SW 1271 (cell line): ENCODE measurements at places on chromosomes 7 and 10.
A peak's percentile ranks its signal among the peaks of the same experiment; 100 is the strongest.

- DNase-seq = no peak
These were observed 254.4 kb upstream of the KLF14 start for GRCh38 chr7:130988443-130988842.

DNA sequence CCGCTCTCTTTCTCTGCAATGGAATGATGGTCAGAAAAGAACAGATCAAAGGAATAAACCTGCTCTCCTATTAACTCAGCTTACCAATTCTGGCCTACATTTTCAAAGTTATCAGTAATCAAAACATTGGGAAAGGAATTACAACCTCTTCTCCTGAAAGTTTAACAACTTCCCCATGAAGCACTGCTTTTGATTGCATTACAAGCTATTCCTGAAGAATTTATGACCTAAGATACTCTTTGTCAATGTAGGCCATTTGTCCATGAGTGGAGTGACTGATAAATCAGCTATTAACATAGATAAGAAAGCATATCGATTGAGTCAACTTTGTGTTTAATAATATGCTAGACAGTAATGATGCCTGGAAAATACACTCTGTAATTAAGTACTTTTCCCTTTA lies 271.7 kb upstream of the C7orf33 start:
- no peak for DNase-seq

GRCh38 chr7:64099656-64100531 lies 54.7 kb downstream of the ZNF727 start:
- DNase-seq = no peak

- no peak for DNase-seq
These were observed 167.3 kb downstream of the MAGI2 start for GRCh38 chr7:79286181-79286580.

DNA sequence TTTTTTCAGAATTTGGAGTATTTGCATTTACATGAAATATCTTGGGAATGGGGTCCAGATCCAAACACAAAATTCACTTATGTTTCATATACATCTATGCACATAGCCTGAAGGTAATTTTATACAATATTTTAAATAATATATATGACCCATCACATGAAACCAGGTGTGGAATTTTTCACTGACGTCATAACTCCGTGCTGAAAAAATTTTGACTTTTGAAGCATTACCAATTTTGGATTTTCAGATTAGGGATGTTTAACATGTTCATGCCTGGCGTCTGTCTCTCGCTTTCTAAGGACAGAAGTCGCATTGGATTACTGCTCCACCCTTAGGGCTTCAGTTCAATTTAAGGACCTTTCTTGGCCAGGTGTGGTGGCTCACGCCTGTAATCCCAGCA lies 349.5 kb upstream of the PLXDC2 start:
- DNase-seq = no peak

DNA sequence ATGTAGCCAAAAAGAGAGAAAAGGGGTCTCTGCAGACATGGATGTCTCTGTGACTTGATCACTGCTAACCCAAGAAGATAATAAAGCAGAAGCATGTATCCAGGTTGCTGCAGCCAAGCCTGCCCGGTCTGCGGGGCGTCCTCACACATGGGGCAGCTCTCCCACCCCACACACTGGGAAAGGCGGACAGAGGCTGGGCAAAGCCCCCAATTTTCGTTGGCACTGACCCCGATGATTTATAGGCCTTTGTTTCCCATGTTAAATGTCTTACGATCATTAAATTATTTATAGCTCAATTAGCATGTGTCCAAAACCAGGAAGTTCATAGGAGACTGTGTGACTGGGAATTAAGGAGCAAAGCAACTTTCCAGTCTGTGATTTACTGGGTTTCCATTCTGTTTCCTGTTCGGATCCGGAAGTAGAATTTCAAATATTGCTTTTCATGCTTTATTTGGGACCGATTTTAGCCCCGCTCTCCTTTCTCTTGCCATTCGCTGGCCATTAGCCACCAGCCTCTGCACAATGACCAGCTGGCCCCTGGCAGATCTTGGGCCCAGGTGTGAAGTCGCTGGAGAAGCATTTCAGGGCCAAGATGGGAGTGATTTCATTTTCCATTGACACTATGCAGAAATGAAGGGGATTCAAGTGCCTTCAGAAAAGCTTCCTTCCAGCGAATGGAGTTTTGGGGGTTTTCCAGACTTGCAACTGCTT lies 91.6 kb downstream of the EGFR start:
- DNase-seq = no peak

- no peak for DNase-seq
These were observed 471.7 kb downstream of the AUTS2 start for GRCh38 chr7:70069977-70070376.

DNA sequence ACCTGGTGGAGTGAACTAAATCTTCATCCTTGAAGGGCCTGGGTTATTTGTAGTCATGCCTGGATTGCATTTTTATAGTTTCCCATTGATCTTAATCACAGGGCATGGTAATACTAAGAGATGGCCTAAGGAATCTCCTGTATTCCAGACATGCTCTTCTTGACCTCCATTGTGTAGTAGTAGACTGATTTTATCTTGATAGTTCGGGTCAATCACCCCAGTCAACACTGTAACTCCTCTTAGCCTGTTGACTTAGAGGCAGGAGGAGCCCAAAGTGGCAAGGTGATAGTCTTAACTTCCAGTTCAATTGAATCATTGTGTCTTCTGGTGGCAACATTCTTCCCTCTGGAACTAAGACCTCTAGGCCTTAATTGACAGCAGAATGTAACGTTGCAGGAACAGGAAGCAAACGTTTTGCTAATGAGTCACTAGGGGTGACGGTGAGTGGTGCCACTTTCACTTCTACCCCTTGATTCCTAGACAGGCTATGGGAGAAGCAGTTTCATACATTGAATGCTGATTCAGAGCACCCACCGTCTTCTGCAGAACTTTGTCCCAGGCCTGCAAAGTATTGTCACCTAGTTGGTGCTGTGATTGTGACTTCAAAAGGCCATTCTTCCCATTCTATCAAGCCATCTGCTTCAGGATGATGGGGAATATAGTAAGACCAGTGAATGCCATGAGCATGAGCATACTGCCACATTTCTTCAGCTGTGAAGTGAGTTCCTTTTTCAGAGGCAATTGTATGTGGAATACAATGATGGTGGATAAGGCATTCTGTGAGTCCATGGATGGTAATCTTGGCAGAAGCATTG lies 24.0 kb upstream of the PAPSS2 start:
- DNase-seq = peak; percentile 61
